ENCODE measurements at places on chromosomes 2 and 18. TPM values are rescaled to one million over a fixed set of nuclear protein-coding genes. Genes with fewer than 3 reads are reported as not detected.

Gene CDCA7
- 0.89 TPM for total RNA-seq

Gene PROKR1
- total RNA-seq = not detected

Gene MGAT4A
- 82.0 TPM for total RNA-seq

DNA sequence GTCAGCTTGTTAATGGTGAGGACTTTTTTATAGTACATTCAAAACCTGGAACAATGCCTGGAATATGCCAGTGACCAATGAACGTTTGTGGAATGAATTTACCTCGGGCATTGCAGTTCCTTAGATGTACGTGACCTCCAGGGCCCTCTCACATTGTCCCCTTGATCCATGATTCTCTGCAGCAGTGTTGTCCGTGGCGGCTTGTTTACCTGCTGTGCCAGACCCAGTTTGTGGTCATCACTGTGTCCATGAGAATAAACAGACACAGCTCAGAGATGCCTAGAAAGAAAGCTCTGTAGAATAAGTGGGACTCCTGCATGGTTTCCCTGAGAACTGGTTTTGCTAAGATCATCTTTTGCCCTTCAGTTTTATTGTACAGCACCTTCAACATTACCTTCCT, 1132.2 kb downstream of the DPP10 start:
- H3K27ac ChIP-seq = no peak overlapping the region
- no peaks in the 10 kb centered on the region for H3K27me3 ChIP-seq
- no peak overlapping the region for H3K4me3 ChIP-seq
- no peak for DNase-seq

GRCh38 chr2:127618551-127619202, 27.3 kb upstream of the GPR17 start:
- no peaks in the 10 kb centered on the region for H3K4me1 ChIP-seq
- peak; percentile 17 for DNase-seq
- H3K36me3 ChIP-seq = no peaks in the 10 kb centered on the region
- no peak overlapping the region for H3K27ac ChIP-seq

DNA sequence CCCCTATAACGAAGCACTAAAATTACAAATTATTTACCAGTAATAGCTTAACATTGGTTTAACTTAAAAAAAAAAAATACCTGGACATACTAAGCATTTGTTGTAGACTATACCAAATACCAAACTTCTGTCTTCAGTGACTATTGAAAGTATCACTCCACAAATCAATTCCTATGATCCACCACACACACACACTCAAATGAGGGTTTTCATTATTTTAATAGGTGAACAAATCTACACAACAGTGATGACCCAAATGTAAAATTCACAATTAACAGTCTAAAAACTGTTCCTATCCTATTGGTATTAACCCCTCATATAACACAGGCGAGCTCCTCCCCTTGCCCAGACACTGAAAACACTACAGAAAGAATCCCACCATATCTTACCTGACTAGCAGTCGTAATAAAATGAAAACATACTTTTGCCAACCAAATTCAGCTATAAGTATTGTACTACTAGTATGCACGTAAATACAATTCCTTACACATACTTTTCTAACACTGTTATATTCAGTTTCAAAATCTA, 2.5 kb downstream of the SP3 start:
- no peaks in the 10 kb centered on the region for H3K27me3 ChIP-seq
- H3K36me3 ChIP-seq = no peaks in the 10 kb centered on the region
- H3K4me1 ChIP-seq = peaks cover 65% of the 10 kb centered on the region

DNA sequence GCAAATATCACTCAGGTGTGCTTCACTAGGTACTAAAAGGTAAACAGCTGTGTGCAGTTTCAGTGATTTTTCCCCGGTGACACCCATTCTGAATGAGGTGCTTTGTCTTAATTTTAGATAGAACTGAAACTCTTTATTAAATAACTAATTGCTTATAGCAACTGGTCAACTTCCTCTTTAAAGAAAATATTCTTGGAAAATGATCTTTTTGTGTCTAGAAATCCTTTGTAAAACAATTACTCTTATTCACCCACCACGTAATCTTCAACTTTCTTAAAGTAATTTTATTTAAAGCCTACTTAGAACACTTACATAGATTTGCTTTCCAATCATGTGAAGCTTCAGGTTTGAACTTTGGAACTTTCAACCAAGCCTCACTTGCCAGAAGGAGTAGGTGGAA, 57.9 kb upstream of the RMDN2 start:
- no peak overlapping the region for H3K4me3 ChIP-seq
- no peaks in the 10 kb centered on the region for H3K36me3 ChIP-seq
- no peak for DNase-seq
- H3K4me1 ChIP-seq = peaks cover 18% of the 10 kb centered on the region
- H3K27me3 ChIP-seq = no peaks in the 10 kb centered on the region
- H3K27ac ChIP-seq = no peak overlapping the region
